CD4-positive, alpha-beta T cell treated with Interferon alpha-2 for 1 hour (primary cell): ENCODE measurements at places on chromosomes 2 and 18.
A peak's percentile ranks its signal among the peaks of the same experiment; 100 is the strongest.

GRCh38 chr2:178542161-178542560, 61.9 kb downstream of the PLEKHA3 start:
- no peak for DNase-seq

GRCh38 chr2:61220768-61221167, 58.8 kb downstream of the C2orf74 start:
- DNase-seq: no peak

GRCh38 chr2:182023235-182023634, 37.6 kb downstream of the PPP1R1C start:
- DNase-seq: no peak

GRCh38 chr2:200538139-200538538, 12.1 kb downstream of the SGO2 start:
- no peak for DNase-seq

DNA sequence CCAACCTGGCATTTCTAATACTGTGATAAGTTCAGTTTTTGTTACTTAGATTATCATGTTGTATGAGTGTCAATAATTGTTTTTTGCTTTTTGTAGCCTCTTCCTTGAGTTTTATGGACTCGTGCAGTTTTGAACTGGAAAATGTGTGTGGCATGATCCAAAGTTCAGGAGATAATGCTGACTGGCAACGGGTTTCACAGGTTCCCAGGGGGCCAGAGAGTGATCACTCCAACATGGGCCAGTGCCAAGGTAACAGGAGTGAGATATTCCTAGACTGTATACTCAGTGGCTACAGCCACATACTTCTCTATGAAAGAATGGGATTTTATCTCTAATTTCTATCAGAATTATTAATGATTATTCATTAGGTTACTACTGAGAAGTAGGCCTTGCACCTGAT, 18.2 kb downstream of the MEP1B start:
- no peak for DNase-seq

GRCh38 chr18:71336576-71337210, 1047.8 kb downstream of the SOCS6 start:
- no peak for DNase-seq

GRCh38 chr2:33123216-33123615, 176.5 kb downstream of the LTBP1 start:
- DNase-seq: no peak

GRCh38 chr2:41129988-41130387, 678.1 kb upstream of the SLC8A1 start:
- no peak for DNase-seq

GRCh38 chr18:28736223-28736622, 559.3 kb upstream of the CDH2 start:
- DNase-seq: no peak

DNA sequence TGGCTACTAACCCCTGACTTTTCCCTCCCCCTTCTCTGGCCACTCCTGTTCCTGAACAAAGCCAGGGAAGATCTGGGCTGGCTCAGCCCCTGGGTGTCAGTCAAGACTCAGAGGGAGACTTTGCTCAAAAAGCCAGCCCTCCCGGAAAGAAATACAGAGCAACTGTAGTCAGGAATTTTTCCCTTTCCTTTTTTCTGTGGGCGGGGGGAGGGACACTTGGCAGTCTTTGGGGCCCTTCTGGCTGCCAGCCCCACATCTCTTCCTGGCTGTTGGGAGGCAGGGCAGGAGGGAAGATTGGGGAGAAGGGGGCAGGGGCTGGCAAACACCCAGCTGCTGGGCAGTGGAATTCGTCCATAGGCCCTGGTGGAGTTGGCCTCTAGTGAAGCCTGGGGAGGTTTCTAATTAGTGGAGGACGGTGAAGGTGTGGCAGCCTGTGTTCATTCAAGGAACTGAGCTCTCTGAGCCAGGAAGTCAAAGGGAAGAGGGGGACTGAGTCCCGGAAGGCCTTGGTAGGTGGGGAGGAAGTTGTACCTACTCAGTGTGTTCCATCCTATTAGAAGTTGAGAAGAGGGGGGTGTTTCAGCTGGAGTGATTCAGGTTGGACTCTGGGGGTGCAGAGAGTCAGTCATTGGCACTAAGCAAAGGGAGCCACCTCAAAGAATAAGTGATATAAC, 10.9 kb downstream of the IGFBP2 start:
- no peak for DNase-seq

DNA sequence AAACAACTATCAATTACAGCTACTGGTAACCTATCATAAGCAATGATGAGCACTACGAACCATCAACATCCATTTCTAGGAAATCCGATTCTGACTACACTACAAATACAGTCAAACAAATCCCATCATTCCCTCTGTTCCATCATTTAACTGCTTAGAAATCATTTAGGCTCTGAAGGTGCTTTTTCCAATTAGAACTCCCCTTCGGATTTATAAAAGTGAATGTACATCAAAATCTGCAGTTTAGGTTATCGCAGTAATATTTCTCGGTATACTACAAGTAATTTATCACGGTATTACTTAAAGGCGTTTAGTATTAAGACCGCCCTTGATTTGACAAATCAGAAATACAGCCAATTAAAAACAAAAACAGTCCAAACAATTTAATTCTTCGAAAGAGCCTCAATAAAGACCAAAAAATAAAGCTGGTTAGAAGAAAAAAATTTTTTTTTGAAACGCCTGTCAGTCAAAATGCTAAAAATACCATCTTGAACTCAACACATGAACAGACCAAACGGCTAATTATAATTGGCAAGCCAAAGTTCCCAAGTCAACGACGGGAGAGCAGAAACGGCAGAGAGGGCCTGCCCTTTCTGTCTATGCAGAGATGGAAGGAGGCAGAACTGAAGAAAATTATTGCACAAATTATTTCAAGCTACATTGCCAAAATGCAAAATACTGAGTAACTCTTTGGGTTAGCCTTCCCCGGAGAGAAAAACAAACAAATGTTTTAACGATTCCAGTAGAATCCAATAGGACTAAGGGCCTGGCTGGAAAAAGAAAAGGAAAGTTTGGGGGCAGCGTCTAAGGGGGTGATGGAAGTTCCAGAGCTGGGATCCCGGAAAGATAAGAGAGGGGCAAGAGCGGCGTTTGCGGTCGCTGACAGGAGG, 1.2 kb downstream of the VPS54 start:
- peak; percentile 8 for DNase-seq

DNA sequence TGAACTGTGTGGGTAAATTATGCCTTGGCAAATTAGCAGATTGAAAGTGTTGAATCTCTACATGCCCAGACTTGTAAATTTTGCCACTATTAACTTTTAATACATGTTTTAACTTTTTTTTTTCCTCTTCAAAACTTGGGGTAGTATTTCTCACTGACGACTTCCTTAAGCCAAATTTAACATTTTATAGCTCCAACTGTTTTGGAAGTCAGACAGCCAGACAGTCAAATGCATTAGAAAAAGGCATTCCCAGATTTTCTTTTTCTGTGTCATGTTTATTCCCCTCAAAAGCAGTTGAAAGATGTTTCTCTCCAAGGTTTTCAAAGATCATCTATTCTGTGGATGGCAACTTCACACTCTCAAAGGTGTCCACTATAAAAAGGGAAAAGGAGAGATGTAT, 226.8 kb upstream of the FN1 start:
- no peak for DNase-seq

- no peak for DNase-seq
Observed at GRCh38 chr18:62781893-62782292, 66.6 kb downstream of the PHLPP1 start.

DNA sequence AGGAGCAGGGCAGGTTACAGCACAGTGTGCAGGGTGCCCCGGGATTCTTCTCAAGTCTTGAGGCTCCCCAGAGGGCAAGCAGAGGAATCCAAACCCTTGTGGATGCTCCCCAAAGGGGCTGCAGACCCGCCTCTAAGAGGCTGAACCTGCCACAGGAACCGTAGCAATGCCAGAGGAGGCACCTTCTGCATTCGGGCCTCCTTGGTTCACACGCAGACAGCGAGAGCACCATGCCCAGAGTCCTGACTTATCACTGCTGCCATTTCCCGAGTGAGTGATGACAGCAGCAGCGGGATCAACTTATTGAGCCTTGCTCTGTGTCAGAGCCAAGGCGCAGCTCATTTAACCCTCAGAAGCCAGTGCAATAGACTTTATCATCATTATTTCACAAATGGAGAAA, 203.5 kb downstream of the CTIF start:
- DNase-seq: no peak

- DNase-seq: no peak
Observed at GRCh38 chr2:205060269-205060668, 515.0 kb downstream of the PARD3B start.

DNA sequence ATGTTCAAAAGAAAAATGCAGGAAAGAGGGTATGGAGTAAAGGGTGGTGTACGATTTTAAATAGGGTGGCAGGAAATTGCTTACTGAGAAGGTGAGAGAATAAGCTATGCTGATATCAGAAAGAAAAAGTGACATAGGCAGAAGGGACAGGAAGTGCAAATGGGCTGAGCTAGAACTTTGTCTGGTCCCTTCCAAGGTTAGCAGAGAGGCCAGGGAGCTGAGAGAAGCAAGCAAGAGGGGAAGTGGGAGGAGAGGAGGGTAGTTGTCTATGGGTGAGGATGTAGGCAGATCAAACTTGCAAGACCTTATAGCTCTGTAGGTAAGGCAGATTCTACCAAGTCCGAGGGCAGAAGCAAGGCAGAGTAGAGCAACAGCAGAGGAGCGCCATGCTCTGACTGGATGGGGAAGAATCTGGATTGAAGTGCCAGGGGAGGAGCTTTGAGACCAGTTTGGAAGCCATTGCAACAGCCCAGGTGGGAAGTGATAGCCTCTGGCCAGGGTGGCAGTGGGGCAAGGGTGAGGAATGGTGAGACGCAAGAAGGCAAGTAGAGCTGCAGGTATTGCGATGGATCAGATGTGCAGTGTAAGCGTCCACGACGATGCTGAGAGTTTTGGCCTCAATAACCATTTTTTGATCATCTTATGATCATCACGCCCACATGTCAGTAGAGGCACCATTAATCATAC, 134.4 kb upstream of the APCDD1 start:
- no peak for DNase-seq

DNA sequence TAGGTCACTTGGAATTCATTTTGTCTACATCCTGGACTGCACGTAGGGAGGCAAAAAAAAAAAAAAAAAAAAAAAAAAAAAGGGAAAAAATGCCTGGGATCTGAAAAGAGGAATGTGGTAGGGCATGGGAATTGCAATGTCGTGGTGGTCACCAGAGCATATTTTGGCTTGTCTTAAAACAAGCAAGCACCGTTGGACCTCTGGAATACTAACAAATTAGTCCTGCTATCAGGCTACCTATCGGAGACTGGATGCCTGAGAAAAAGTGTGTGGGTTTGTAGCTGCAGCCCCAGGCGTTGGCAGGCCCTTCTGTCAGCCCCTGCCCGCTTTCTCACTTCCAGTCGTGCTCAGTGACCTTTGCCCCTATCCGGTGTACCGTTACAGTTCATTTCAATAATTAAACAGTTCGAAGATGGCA, 588.5 kb upstream of the ZEB2 start:
- DNase-seq: no peak

DNA sequence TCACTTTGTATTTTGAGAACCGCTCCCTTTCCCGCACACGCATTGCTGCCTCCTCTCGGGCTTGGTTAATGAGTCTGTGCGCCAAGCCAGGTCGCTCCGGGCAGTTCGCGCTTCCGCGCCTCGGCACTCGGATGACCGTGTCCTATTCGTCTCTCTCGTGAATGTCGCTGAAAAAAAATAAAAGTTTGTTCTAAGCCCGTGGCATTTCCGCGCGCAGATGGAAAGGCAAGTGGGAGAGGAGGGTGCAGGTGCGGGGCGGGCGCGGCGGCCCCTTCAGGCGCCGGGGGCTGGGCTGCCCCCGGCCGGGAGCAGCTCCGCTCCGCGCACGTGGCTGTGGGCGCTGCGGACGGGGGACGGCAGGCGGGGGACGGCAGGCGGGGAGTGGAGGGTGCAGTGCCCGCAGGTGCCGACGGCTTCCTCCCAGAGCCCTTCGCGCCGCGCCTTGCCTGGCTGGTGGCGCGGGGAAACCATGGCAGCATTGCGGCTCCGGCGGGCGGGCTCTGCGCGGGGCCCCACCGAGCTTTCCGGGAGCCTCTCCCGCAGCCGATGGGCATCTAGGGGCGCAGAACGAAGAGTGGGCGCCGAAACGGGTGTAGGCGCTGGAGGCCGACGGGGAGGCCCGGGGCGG, 159.6 kb upstream of the SIX2 start:
- no peak for DNase-seq

- DNase-seq: no peak
Observed at GRCh38 chr18:22731398-22731797, 201.7 kb upstream of the RBBP8 start.

DNA sequence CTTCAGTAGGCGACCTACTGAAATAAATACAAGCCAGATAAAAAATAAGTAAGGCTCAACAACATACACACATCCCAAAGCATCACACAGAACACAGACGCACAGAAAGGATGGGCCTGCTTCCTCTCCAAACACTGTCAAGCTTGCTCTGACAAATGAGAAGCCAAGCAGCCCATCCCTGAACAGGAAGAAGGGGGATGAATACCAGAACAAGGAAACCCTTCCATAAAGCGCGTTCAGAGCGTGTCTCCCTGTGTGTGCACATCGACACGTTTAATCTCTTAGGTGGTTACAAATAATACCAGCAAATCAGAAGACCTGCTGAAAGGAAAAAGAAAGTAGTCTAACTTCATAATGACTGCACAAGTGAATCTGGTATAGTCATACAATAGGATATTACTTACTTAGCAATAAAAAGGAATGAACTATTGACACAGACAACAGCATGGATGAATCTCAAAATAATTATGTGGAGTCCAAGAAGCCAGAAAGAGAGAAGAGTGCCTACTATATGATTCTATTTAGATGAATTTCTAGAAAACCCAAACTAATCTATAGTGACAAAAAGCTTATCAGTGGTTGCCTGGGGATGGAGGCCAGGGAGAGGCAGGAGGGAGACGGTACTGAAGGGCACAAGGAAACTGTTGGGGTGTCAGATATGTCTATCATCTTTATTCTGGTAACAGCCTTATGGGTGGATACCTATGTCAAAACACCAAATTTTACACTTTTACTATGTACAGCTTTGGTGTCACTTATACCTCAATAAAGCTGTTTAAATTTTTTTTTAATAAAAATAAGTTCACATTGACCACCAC, 26.8 kb downstream of the MBOAT2 start:
- DNase-seq: no peak
